GM19239 (cell line): ENCODE measurements at places on chromosomes 13 and 19.
A peak's percentile ranks its signal among the peaks of the same experiment; 100 is the strongest.

DNA sequence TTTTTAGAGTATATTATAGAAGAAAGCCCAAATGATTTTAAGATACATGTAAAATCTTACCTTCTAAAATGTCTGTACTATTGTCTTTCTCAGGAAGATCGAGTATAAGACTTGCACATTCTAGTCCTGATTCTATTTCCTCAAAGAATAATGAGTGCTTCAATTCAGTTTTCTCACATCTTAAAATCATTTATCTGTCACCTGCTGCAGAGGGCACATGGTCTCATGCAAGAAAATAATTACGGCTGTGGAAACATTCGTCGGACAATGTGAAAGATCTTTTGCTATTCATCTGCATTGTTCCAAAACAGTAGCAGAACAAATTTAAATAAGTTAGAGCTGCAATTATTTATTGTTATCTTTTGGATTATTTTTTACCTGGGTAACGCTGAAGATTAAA, 1403.5 kb downstream of the PCDH9 start:
- no peak for DNase-seq

DNA sequence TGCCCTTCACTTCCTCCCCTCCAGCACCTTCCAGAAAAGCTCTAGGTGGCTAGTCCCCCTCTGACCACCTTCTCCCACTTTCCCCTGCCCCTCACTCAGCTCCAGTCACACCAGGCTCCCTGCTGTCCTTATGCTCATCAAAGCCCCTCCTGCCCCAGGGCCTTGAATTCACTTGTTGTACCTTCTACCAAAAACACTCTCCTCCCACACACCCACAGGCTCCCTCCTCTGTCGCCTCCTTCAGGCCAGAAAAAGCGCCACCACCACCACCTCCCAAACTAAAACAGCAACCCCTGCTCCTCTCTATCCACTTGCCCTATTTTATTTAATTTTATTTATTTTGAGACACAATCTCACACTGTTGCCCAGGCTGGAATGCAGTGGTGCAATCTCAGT, 4.8 kb upstream of the CEACAM16 start:
- no peak for DNase-seq

- DNase-seq: peak; percentile 47
Observed at GRCh38 chr13:27375686-27376326, 48.6 kb upstream of the GTF3A start.

- DNase-seq: peak; percentile 94
Observed at GRCh38 chr19:5138606-5139582, 170.0 kb downstream of the KDM4B start.

DNA sequence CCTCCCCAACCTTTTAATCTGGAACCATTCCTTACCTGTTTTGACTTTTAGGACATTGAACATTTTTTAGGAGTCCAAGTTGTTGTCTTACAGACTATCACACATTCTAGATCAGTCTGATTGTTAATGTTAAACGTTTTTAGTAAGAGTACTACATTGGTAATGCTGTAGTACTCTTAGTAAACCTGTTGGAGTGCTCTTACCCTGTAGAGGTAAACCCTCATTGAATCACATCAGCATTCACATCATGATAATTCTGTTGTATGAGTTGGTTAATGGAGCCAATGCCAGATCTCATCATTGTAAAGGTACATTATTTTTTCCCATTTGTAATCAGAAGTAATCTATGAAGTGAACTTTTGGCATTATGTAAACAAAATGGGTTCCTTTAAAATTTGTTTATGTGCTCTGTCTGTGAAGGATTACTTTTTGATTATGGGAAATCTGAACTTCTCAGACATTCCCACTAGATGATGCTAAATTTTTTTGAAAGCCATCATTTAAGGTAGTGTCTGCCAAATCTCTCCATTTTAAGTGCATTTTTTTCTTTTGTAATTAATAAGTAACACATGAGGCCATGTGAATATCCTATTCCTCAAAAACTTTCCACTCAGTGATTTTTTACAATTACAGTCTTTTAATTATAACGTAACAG, 55.2 kb downstream of the VWA8 start:
- DNase-seq: no peak

- no peak for DNase-seq
Observed at GRCh38 chr13:21834521-21834920, 163.6 kb downstream of the FGF9 start.

DNA sequence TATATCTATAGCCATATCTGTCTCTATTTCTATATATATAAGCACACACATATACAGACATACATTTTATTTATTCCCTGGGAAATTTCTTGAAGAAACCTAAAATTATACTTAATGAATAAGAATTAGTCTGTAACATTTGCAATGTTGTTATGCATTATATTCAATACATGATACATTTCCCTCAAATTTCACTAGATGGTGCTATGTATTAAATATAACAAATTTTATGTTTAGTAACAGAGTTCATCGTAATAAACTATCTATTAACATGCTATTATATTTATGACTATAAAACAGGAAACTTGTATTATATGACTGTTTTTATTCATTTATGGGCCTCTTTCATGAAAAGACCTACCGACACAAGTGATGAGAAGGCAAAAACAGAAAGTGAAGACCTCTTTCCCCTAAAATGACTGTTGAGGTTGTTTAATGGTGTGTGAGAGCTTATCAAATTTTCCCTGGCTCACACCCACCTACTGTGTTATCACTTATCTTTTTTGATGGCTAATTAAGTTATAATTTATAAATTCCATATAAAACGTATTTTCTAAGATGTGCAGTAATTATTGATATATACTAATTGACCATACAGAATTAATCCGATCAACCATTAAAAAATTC, 881.9 kb downstream of the SLITRK6 start:
- DNase-seq: no peak

DNA sequence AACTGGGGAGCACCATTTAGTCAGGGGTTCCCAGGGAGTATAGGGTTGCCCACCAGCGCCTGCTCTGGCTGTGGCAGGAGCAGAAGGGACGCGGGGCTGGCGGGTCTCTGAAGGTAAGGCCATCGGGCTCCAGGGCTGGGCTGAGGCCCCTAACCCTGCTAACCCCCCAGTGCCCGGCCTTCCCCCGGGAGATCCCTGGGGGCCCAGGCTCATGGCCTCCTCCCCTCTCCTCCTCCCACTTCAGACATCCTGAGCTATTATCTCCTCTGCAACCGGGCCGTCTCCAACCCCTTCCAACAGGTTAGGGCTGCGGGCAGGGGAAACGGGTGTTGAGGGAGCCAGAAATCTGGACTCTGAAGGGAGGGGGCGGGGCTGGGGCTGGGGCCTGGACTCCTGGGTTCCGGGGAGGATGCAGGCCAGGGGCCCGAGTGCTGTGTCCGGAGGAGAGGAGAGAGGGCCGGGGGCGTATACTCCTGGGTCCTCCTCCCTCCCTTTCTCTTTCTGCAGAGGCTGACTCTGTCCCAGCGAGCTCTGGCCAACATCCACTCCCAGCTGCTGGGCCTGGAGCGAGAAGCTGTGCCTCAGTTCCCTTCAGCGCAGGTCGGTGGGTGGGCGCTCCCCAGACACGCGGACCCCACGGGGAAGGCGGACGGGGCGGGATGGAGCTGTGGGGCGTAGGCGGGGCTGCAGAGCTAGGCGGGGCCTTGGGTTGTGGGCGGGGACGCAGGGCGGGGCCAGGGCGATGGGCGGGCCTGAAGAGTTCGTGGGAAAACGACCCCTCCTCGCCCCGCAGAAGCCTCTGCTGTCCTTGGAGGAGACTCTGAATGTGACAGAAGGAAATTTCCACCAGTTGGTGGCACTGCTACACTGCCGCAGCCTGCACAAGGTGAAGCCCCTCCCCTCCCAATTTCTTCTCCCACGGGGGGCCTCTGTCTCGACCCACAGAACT, 15.3 kb downstream of the TTYH1 start:
- DNase-seq: no peak

- DNase-seq: no peak
Observed at GRCh38 chr13:107993239-107993949, 221.9 kb downstream of the LIG4 start.

DNA sequence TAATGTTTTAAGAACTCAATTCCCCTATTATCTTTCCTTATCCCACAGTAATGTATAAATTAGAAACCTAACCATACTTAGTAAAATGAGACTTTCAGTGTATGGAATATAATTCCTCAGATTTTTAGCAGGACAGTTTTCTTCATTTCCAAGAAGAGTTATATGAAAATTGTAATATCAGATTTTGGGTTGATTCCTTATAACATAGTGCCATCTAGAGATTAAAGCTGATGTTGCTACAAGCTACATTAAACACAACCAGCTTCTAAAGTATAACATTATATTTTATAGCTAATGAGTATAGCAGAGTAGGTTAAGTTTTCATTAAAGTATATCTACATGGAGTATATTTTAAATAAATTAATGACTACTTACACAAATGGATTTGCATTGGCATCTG, 99.7 kb upstream of the MIR17HG start:
- no peak for DNase-seq

GRCh38 chr13:44058624-44059215, 179.0 kb downstream of the LACC1 start:
- DNase-seq: no peak

DNA sequence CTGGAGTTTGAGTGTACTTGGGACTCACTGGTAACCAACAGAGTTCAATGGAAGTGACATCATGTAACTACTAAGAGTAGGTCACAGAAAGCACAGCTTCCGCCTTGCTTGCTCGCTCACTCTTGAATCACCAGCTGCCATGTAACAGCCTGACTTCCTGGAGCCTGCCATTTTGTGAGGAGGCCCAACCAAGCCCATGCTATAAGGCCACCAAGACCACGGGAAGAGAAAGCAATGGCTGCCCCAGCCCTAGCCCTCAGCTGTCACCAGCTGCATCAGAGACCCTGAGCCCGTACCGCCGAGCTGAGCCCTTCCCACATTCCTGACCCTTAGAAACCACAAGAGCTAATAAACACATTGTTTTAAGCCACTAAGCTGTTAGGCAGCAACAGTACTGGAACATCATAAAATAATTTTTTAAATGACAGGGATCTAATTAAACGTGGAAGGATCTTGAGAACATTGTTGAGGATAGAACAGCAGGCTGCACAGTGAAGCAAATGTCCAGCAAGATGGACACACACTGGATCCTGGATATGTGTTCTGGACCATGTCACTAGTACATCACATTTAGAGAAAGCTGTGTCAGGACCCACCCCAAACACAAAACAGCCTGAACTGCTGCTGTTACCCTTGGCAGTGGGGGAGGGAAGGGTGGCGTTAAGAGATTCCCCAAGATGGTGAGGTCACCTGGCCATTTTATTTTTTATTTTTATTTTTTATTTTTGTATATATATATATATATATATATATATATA, 21.7 kb upstream of the LDLR start:
- no peak for DNase-seq

- DNase-seq: no peak
Observed at GRCh38 chr13:71787414-71787813, 79.6 kb downstream of the DACH1 start.
